ENCODE measurements at places on chromosomes 16 and 17.
A peak's percentile ranks its signal among the peaks of the same experiment; 100 is the strongest.

- no peak for DNase-seq
Measured at GRCh38 chr17:77924757-77925336, 33.7 kb upstream of the TNRC6C start.

DNA sequence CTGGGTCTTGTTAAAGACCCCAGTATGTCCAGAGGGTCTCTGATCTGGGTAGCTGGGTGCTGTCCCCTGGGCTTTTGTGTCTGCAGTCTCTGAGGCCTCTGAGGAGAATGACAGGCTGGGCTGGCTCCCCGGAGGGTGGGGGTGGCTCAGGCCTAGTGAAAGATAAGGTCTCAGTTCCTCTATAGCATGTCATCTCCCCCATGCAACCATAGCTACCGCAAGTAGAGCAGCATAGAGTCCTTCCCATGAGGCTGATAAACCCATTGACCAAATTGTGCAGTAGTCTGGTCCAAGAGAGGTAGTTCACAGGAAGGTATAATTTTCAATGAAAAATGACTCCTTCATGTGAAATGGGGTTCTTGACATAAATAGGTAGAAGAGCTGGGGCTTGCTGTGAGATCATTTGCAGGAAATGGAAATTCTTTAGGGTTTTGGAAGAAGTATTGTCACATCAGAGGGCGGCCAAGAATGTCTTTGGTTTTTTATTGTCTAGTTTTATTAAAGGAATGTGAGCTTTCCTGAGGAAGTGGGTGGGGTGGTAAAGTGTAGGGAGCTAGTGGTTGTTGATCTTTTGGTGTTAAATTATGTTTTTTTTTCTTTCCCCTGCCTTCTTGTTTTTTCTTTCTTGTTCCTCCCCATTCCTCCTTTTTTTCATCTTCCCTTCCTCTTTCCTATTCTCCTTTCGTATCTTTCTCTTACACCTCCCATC, 21.0 kb downstream of the SLC7A6OS start:
- DNase-seq: no peak

GRCh38 chr17:27489045-27489715, 32.9 kb downstream of the KSR1 start:
- DNase-seq: no peak

DNA sequence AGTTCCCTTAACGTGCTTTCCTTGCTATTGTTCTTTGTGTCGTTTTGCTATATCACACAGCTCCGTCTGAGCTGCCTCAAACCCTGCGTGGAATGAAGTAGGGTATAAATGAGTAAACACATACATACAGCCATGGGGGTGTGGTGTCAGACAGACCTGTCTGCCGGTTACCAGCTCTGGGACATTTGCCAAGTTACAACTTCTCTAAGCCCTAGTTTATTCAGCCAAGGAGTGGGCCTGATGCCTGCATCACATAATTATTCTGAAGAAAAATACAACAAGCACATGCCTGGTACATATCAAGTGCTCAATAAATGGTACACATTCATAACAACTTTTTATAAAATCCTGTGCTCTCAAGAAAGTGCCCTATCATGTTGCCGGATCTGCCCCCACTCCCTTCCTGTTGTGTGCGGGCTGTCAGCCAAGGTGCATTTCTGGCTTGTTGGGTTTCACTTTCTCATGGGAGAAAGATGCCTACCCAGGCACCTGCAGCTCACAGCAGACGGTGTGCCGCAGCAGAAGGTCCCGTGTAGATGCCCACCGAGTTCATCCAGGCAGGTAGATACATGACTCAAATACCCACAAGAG, 30.5 kb downstream of the SMPD3 start:
- peak; percentile 53 for DNase-seq

- no peak for DNase-seq
Measured at GRCh38 chr17:63314761-63315160, 131.3 kb downstream of the CYB561 start.

DNA sequence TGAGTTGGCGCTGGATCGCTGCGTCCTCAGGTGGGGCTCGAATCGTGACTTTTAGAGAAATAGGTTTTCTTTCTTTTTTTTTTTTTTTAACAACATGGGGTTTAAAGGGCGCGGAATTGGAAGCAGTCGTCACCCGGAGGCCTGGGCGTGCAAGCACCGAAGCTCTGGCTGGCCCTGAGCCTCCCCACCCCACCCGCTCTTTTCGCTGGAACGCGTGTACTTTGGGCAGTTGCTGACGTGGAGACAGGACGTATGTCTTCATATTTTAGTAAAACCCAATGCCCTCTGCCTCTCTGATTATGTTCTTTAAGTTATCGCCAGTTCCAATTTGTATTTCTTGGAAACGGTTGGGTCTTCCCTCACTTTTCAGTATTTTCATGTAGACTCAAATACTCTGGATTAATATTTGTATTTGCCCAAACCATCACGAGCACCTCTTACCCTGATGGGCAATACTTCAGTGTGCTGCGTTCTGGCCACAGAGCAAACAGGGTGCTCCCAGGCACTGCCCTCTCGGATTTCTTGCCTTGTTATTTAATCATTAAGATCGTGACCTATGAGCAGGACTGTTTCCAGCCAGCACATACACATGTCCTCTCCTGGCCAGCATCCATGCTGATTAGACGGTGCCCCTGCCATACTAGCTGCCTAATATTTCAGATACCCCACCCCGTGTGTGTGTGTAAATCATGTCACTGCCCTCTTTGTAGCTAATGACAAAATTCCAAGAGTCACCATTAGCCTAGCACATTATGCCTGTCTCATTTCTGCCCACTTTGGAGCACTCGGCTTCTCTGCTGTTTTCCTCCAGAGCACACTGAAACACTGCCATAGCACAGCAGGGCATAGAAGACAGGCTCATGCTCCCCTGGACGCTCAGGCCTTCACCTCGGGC, 805 bp upstream of the C16orf95 start:
- peak; percentile 16 for DNase-seq

DNA sequence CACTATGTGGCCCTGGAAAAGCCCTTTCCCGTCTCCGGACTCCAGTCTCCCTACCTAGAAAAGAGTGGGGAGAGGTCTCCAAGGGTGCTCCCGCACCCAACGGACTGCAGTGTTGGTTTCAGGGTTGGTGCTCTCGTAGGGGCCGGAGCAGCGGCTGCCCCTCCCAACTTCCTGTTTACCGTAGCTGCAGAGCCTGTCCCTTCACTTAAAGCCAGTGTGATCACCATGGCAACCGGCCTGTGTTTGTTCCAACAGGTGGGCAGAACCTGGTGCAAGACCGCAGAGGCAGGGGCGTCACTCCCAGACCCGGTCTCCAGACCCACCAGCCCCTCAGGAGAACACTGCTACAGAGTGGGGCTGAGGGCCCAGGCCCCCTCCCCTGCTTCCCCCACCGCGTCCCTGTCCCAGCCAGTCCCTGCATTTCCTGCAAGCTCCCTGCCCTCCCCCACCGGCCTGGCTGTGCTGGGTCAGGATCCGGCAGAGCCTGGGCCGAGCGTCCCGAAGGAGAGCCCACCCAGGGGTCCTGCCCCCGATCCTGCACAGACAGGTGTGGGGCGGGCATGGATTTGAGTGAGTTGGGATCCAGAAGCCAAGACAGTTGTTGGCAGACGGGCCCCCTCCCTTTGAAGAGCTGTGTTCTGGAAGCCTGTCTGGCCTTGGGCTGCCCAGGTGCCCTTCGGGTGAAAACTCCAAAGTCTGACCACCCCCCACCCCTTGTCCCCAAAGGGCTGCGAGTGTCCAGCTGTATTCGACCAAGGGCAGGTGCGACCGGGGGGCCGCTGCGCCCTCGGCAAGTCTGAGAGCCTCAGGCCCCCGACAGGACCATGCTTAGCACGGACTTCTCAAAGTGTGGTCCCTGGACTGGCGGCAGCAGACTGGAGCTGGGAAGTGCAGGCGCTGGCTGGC, 1.5 kb upstream of the BAIAP3 start:
- DNase-seq: no peak

- no peak for DNase-seq
Measured at GRCh38 chr17:31489295-31490018, 98.0 kb downstream of the RAB11FIP4 start.

GRCh38 chr17:59292174-59292523, 39.3 kb upstream of the YPEL2 start:
- DNase-seq: no peak

GRCh38 chr17:17683710-17684365, 2.6 kb downstream of the RAI1 start:
- DNase-seq: no peak

DNA sequence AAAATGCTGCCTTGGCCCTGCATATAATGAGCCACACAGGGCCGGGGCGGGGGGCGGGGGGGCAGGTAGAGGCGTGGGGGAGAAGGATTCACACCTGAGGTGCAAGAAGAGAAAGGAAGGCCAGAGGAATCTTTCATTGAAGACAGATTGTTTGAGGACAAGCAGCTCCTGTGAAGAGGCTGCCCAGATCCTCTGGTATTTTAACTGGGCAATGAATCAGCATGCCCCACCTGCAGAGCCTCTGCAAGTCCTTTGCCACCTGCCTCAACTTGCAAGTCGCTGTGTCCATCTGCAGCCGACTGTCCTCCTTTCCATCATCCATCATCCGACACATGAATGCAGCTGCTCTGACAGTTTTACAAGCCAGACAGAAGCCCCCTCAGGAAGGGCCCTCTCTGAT, 1.2 kb upstream of the SOST start:
- DNase-seq: no peak

GRCh38 chr17:48139944-48140343, 32.4 kb downstream of the SNX11 start:
- DNase-seq: no peak

GRCh38 chr17:79658811-79659207, 48.0 kb upstream of the RBFOX3 start:
- no peak for DNase-seq

DNA sequence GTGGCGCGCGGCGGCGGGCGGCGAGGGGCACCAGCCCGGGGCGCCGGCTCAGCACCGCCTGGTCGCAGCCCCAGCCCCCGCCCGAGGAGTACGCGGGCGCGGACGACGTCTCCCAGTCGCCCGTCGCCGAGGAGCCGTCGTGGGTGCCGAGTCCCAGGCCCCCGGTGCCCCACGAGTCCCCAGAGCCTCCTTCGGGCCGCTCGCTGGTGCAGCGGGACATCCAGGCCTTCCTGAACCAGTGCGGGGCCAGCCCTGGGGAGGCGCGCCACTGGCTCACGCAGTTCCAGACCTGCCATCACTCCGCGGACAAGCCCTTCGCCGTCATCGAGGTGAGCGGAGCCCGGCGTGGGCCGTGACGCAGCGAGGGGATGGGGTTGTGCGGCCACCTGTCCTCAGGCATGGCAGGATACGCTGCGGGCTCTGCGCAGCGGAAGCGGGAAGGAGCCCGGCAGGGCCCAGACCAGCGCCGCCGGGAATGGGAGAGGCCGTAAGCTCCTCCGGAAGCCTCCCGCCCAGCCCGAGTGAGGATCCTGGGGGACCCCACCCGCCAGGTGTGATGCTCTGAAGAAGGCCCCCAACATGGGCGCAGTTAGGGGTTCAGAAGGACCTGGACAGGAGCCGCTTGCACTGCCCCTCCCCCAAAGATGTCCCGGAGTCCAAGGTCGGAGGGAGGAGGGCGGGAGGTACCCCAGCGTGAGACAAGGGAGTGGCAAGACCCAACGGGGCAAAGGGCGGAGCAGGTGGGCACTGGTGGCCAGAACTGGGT, 522 bp downstream of the NAGS start:
- DNase-seq: no peak

DNA sequence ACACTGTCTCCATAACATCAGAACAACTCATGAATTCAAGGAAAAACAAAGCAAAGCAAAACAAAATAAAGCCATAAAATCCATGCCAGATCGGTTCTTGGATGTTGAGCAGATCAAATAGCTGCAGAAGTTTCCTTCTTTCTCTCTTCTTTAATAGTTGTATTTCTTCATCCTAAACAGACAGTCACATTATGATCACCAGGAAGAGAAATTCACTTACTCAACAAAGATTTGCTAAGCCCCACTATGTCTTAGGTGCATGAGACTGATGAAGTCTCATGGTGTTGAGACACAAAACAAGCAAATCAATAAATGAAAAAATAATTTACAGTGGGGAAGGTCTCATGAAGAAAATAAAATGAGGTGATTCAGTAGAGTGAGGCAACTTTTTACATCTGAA, 72.8 kb downstream of the WIPI1 start:
- no peak for DNase-seq

DNA sequence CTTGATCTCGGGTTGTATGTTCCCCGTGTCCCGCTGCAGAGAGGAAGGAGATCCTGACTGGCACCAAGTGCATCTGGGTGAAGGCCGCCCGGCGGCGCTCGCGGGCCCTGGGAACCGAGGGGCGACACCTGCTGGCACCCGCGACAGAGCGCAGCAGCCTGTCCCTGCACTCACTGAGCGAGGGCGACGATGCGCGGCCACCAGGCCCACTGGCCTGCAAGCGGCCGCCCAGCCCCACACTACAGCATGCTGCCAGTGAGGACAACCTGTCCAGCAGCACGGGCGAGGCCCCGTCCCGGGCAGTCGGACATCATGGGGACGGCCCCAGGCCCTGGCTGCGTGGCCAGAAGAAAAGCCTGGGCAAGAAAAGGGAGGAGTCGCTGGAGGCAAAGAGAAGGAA, 7.5 kb downstream of the BTBD17 start:
- peak; percentile 63 for DNase-seq

DNA sequence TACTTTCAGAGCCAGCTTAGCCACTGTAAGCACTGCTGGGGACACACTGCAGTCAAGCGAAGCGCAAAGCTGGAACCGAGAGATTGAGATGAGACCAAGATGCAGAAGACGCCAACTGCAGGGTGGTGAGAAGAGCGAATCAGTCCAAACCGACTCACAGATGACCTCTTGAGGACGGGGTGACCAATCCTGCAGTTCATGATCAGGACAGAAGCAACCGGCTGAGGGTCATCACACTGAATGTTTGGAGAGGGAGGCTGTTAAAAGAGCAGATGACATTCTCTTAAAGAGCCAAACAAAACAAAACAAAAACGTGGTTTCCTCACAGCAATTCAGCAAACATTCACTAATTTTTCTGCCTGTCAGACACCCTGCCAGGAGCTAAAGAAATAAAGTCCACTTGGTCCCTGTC, 8.5 kb downstream of the HASPIN start:
- DNase-seq: no peak

DNA sequence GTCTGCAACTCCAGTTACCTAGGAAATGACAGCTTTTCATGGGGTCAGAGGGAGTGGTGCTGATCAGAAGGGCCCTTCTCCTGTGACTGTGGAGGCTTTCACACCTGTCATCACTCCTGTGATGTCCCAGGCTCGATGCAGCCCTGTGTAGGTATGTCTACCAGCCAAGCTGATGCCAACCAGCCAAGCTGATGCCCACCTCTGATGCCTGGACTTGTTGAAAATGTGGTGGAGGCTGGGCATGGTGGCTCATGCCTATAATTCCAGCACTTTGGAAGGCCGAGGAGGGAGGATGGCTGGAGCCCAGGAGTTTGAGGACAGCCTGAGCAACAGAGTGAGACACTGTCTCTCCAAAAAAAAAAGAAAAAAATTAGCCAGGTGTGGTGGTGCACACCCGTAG, 33.7 kb upstream of the RGS9 start:
- DNase-seq: no peak

DNA sequence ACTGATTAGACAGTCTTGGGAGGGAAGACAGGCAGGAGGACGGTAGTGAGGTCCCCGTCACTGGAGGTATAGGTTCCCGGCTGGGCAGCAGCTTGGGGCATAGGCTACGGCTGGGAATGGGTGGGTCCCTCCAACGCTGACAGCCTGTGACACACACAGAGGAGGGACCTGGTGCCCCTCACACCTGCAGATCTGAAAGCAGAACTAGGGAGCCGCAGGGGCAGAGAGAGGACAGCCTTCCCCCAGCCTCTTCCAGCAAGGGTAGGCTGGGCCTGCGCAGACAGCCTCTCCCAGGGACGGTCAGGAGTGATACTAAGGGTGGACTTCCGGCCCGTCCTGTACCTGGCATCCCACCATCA, 2.0 kb downstream of the P2RX1 start:
- no peak for DNase-seq

- no peak for DNase-seq
Measured at GRCh38 chr17:37327341-37328090, 48.3 kb upstream of the C17orf78 start.

Data from stimulated activated CD4-positive, alpha-beta T cell treated with anti-CD3 and anti-CD28 coated beads, Interleukin-12 subunit alpha, Interleukin-12 subunit beta, amount 100 ng/mL, for 24 hours (primary cell).